ENCODE measurements at places on chromosomes 13 and 19. TPM values are rescaled to one million over a fixed set of nuclear protein-coding genes. Genes with fewer than 3 reads are reported as not detected.

The KLF12 gene
- 20.6 TPM for polyA plus RNA-seq

The UHRF1 gene
- not detected for polyA plus RNA-seq

The NCR1 gene
- polyA plus RNA-seq = 0.63 TPM

The ZNF525 gene
- 12.4 TPM for polyA plus RNA-seq

The PSG6 gene
- polyA plus RNA-seq = not detected

The LIG1 gene
- polyA plus RNA-seq = 30.1 TPM

The IZUMO2 gene
- polyA plus RNA-seq = not detected

The FBN3 gene
- polyA plus RNA-seq = not detected

The NDUFA13 gene
- 324 TPM for polyA plus RNA-seq

The AP1M2 gene
- polyA plus RNA-seq = not detected

The MCOLN1 gene
- polyA plus RNA-seq = 5.2 TPM

The DIRAS1 gene
- polyA plus RNA-seq = 0.64 TPM

The UBE2L5 gene
- not detected for polyA plus RNA-seq

The POGLUT2 gene
- polyA plus RNA-seq = 0.44 TPM

The CGB8 gene
- not detected for polyA plus RNA-seq

The ATP4A gene
- not detected for polyA plus RNA-seq

The EDDM13 gene
- polyA plus RNA-seq = not detected

The DENND1C gene
- 80.7 TPM for polyA plus RNA-seq

The TTYH1 gene
- 0.16 TPM for polyA plus RNA-seq

The CEACAM4 gene
- not detected for polyA plus RNA-seq

The ACP7 gene
- not detected for polyA plus RNA-seq
